CD8-positive, alpha-beta memory T cell (primary cell): ENCODE measurements at places on chromosomes 5 and 9. TPM values are rescaled to one million over a fixed set of nuclear protein-coding genes. Genes with fewer than 3 reads are reported as not detected.

DNA sequence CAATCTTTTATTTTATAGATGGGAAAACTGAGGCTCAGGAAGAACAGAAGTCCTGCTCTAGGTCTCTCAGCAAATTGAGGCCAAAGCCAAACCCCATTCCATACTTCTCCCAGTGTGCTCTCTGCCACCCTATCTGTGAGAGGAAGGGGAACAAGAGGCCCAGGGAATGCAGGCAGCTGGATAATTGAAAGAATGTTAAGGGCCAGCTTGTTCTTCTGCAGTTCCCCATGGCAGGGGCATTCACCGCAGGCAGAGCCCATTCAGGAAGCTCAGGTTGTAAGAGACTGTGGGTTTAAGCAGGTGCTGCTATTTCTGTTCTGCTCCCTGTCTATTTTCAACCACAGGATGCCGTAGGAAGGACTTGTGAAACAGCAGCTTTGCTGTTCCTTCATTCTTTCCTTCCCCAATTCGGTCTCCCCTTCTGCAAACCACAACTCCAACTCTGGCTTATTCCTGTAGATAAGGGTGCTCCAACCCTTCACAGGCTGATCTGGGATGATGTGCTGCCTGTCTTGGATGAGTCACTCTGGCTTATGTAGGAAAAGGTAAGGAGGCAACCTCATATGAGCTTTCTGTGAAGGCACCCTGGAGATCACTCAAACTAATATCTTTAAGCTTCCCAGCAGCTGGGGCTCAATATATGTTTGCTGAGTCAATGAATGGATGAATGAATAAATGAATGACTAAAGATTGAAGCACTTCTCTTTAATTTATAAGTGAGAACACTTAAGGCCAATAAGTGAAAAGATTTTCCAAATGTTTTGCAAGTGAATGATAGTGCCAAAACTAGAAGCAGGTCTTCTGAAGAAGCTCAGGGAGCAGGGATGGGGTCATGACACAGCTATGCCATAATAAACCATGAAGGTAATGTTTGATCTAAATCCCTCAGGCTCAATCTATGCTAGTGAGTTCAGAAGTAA, 377.6 kb downstream of the BRINP1 start:
- H3K27ac ChIP-seq = no peak overlapping the region
- no peak for DNase-seq
- no peaks in the 10 kb centered on the region for H3K36me3 ChIP-seq
- no peaks in the 10 kb centered on the region for H3K27me3 ChIP-seq
- no peaks in the 10 kb centered on the region for H3K4me1 ChIP-seq

DNA sequence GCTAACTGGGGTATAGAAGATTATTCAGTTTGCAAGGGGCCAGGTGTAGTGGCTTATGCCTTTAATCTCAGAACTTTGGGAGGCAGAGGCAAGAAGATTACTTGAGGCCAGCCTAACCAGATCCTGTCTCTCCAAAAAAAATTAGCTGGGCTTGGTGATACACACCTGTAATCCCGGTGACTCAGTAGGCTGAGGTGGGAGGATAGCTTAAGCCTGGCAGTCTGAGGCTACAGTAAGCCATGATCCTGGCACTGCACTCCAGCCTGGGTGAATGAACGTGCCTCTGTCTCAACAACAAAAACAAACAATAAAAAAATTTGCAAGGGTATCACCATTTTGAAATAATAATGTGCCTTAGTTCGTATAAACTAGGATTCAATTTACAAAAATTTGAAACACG, 51.3 kb downstream of the BAAT start:
- H3K4me1 ChIP-seq = no peaks in the 10 kb centered on the region
- H3K4me3 ChIP-seq = no peak overlapping the region
- H3K27ac ChIP-seq = no peak overlapping the region
- no peaks in the 10 kb centered on the region for H3K36me3 ChIP-seq
- DNase-seq = no peak

GRCh38 chr5:97062046-97062445, 80.4 kb downstream of the LIX1 start:
- H3K27ac ChIP-seq = no peak overlapping the region

- no peaks in the 10 kb centered on the region for H3K36me3 ChIP-seq
- no peak for DNase-seq
- H3K27me3 ChIP-seq = no peaks in the 10 kb centered on the region
Measured at GRCh38 chr5:103532086-103532734, 30.4 kb downstream of the NUDT12 start.

DNA sequence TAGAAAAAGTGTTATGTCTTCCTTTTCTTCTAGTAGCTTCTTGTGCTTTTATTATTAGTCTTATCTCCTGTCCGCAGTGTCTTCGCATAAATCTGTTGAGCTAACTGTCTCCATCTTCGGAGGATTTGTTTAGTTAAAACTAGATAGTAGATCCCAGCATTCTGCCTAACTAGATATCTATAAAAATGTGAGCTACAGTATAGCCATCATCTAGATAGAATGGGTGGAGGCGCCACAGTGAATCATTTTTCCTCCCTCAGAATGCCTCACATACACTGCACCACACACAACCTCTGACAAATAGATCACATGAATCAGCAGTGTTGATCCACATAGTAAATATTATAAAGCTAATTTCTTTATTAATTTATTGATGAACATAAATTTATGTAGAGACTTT, 220.3 kb upstream of the GAS1 start:
- no peaks in the 10 kb centered on the region for H3K4me1 ChIP-seq
- H3K27me3 ChIP-seq = no peaks in the 10 kb centered on the region
- H3K36me3 ChIP-seq = no peaks in the 10 kb centered on the region
- H3K27ac ChIP-seq = no peak overlapping the region

GRCh38 chr9:121807823-121808278, 156.4 kb downstream of the DAB2IP start:
- no peaks in the 10 kb centered on the region for H3K36me3 ChIP-seq
- DNase-seq = no peak
- no peaks in the 10 kb centered on the region for H3K27me3 ChIP-seq
- H3K27ac ChIP-seq = no peak overlapping the region

DNA sequence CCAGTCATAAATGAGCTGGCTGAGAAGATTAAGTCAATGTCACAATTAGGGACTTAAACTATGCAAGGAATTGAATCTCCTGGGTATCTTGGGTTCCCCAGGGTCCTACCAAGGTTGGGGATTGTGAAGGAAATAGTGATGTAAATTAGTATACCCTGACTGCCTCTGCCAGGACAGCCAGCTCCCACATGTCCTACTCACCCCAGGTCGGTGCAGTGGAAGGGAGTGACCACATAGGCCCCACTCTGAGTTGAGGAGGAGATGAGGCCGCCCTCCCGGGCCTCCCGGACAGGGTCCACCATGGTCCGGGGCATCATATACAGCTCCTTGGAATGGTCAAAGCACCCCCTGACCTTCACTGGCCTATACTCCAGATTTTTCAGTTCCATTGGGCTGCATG, 2.7 kb downstream of the SURF1 start:
- no peak for DNase-seq
- peaks cover 50% of the 10 kb centered on the region for H3K36me3 ChIP-seq
- H3K4me3 ChIP-seq = no peak overlapping the region
- no peak overlapping the region for H3K27ac ChIP-seq
- no peaks in the 10 kb centered on the region for H3K27me3 ChIP-seq
- peaks cover 47% of the 10 kb centered on the region for H3K4me1 ChIP-seq

- H3K4me1 ChIP-seq = peaks cover 21% of the 10 kb centered on the region
- H3K36me3 ChIP-seq = no peaks in the 10 kb centered on the region
- no peaks in the 10 kb centered on the region for H3K27me3 ChIP-seq
- peak overlapping the region; percentile 63 for H3K4me3 ChIP-seq
- DNase-seq = no peak
Measured at GRCh38 chr9:124258607-124259157, 933 bp downstream of the NEK6 start.

GRCh38 chr9:26656003-26656870, 236.4 kb downstream of the CAAP1 start:
- H3K4me1 ChIP-seq = no peaks in the 10 kb centered on the region
- H3K4me3 ChIP-seq = no peak overlapping the region
- H3K27me3 ChIP-seq = no peaks in the 10 kb centered on the region
- H3K36me3 ChIP-seq = no peaks in the 10 kb centered on the region

DNA sequence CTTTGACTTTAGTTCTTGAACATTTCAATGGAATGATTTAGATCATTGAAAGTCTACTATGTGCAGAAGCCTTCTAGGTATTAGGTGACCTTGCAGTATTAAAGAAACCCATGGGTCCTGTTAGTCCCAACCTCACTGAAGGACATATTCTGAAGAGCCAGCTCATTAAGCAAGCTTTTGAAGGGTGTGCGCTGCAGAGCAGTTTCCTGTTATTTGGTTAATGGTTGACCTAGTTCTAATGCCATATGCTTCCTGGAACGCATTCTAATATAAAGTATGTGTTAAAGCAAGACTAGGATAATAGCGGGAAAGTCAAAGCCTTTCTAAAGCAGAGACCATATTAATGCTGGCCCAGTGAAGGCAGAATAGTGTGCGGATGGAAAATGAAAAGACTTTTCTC, 20.1 kb downstream of the ZNF462 start:
- no peak overlapping the region for H3K27ac ChIP-seq
- H3K4me1 ChIP-seq = no peaks in the 10 kb centered on the region
- no peaks in the 10 kb centered on the region for H3K27me3 ChIP-seq
- DNase-seq = no peak

GRCh38 chr5:178336889-178337288, 104.3 kb upstream of the PHYKPL start:
- no peaks in the 10 kb centered on the region for H3K36me3 ChIP-seq
- H3K4me3 ChIP-seq = no peak overlapping the region
- DNase-seq = no peak
- H3K27ac ChIP-seq = no peak overlapping the region
- H3K27me3 ChIP-seq = peaks cover 4% of the 10 kb centered on the region
- H3K4me1 ChIP-seq = no peaks in the 10 kb centered on the region

GRCh38 chr5:81145329-81145935, 87.7 kb upstream of the CKMT2 start:
- no peaks in the 10 kb centered on the region for H3K4me1 ChIP-seq
- no peak overlapping the region for H3K4me3 ChIP-seq
- no peaks in the 10 kb centered on the region for H3K27me3 ChIP-seq
- DNase-seq = no peak

DNA sequence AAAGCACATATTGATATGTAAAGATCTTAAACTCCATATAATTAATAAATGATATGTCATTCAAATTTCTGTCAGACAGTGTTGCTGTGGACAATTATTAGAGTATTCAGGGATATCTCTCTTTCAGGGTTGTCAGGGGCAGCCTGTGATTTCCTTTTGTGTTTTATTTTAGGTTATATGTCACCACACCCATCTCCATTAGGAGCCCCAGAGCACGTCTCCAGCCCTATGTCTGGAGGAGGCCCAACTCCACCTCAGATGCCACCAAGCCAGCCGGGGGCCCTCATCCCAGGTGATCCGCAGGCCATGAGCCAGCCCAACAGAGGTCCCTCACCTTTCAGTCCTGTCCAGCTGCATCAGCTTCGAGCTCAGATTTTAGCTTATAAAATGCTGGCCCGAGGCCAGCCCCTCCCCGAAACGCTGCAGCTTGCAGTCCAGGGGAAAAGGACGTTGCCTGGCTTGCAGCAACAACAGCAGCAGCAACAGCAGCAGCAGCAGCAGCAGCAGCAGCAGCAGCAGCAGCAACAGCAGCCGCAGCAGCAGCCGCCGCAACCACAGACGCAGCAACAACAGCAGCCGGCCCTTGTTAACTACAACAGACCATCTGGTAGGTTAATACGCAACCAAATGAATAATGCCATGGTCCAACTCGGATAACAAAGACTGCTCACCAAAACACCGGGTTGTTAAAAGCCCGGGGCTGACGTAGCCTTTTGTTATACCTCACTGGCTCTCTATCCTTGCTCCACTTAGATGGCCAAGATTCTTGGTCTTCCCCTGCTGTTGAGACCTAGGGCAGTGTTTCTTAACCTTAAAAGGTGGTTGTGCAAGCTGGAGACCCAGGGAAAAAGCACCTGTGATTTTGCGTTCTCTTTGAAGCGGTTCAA, 24.4 kb downstream of the SMARCA2 start:
- DNase-seq = no peak
- no peak overlapping the region for H3K4me3 ChIP-seq
- H3K36me3 ChIP-seq = peaks cover 51% of the 10 kb centered on the region
- H3K27ac ChIP-seq = no peak overlapping the region

DNA sequence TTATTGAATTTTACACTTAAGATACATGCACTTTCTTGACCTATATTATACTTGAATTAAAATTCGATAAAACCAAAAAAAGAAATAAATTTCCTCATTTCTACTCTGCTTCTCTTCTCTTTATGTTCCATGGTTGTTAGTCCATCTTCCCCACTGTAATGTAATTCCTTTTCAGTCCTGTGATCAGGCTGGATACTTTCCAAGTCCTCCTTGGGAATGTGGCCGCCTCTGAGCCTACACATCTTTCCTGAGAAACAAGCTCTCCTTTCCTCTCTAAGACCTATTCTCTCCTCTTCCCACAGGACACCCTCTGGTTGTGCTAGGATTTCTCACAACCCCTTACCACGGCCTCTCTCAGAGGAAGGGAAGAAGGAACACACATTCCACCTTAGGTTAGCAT, 285.1 kb downstream of the DNAH5 start:
- no peak for DNase-seq
- H3K4me1 ChIP-seq = no peaks in the 10 kb centered on the region
- H3K4me3 ChIP-seq = no peak overlapping the region
- H3K27me3 ChIP-seq = no peaks in the 10 kb centered on the region
- H3K27ac ChIP-seq = no peak overlapping the region

- H3K4me3 ChIP-seq = no peak overlapping the region
- H3K4me1 ChIP-seq = peaks cover 7% of the 10 kb centered on the region
- H3K27ac ChIP-seq = no peak overlapping the region
- H3K36me3 ChIP-seq = no peaks in the 10 kb centered on the region
Measured at GRCh38 chr5:55638455-55638854, 73.7 kb downstream of the SLC38A9 start.

DNA sequence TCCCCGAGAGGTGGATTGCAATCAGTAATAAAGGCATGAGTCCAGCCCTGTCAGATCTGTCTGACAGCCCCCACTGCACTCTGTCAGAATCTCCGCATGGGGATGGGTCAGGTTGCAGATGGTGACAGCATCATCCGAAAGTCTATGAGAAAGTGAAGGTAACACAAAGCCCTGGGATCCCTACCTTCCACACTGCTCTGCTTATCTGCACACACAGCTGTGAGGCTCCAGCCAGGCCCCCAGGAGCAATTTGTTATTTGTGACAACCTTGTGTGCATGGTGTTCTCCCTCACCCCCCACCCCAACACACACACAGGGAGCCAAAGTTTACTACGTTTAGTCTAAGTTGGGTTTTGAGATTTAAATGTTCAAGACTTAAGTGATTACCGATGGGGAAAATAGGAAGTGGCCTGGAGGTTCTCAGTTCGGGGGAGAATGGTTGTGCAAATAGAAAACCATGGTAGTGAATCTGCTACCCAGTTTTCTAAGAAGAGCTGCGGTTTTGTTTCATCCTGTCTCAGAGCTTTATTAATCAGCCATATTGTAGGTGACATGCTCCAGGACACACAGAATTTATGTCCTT, 92.7 kb downstream of the SV2C start:
- H3K36me3 ChIP-seq = no peaks in the 10 kb centered on the region
- peaks cover 17% of the 10 kb centered on the region for H3K4me1 ChIP-seq
- H3K27ac ChIP-seq = peak overlapping the region; percentile 33
- H3K27me3 ChIP-seq = no peaks in the 10 kb centered on the region
- peak overlapping the region; percentile 8 for H3K4me3 ChIP-seq

- no peak for DNase-seq
- no peak overlapping the region for H3K4me3 ChIP-seq
- no peak overlapping the region for H3K27ac ChIP-seq
- H3K36me3 ChIP-seq = no peaks in the 10 kb centered on the region
Measured at GRCh38 chr5:66248874-66249273, 104.8 kb downstream of the SREK1 start.

The KIF20A gene
- total RNA-seq = 29.3 TPM

The ENTPD2 gene
- total RNA-seq = not detected

The PTBP3 gene
- 124 TPM for total RNA-seq

The LMAN2 gene
- total RNA-seq = 112 TPM

The SLCO6A1 gene
- not detected for total RNA-seq

The LMX1B gene
- not detected for total RNA-seq

The LRRC19 gene
- total RNA-seq = not detected

The APBA1 gene
- 0.09 TPM for total RNA-seq

The TSSK1B gene
- total RNA-seq = not detected

The ADCY2 gene
- total RNA-seq = not detected

The XRCC4 gene
- total RNA-seq = 10.0 TPM

The KIF4B gene
- 0.09 TPM for total RNA-seq

The BTNL8 gene
- total RNA-seq = not detected
